ENCODE measurements at places on chromosomes 16 and 17.

- no peak for DNase-seq
These were observed 1318.4 kb downstream of the CDH8 start for GRCh38 chr16:60717808-60718207.

- no peak for DNase-seq
These were observed 48.5 kb downstream of the SNX11 start for GRCh38 chr17:48155889-48156611.

DNA sequence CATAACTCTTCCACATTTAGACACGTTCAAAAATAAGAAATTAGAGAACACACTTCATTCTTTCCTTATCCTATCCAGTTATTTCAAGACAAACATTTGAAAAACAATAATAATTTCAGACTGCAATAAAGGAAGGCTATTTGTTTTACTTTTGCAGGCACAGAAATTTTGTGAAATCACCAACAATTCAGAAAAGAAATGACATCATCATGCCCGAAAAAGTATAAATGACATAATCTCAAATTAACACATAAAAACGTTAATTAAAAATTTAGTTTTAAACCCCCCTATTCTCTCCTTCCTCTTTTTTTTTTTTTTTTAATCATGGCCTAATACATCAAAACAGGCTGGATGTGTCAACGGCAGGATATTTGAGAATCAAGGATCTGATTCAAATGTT lies 468.4 kb upstream of the RBFOX1 start:
- no peak for DNase-seq

DNA sequence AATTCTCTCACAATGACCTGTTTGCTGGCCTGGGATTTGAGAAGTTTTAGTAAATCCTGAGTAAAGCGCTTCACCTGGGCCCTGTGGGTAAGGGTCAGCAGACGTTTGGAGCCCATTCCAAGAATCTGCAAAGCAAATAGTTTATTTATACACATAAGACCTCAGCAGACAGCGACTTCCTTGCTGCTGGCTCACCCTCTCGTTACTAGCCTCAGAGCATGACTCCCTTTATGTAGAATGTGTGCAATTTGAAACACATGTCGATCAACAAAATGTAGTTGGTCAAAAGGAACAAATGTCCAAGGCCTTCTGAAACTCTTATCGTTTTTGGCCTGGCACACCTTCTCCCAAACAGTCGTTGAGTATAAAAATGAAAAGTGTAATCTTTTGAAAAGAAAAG lies 31.3 kb downstream of the MARF1 start:
- no peak for DNase-seq

DNA sequence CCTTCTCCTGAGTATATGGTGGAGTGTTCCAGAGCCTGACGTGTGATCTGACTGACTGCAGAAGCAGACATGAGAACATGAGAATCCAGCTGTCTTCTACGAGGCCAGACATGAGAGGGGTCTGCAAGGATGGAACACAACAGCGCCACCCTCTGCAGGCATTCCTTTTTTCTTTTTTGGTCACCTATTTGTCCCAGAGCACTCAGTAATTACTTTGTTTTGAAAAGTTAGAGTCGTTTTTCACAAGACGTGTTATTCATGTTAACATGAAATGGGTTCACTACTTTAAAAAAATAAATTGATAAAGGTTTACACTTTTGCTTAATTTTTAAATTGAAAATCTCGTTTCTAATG lies 43.8 kb upstream of the ATP2A3 start:
- no peak for DNase-seq

GRCh38 chr16:81787659-81788058 lies 8.6 kb downstream of the PLCG2 start:
- DNase-seq, result no peak

Data from stimulated activated naive CD8-positive, alpha-beta T cell treated with anti-CD3 and anti-CD28 coated beads, Interleukin-15, Interleukin-2, amounts not matched to agents 100 U/mL and 50 U/mL, for 24 hours (primary cell).